ENCODE measurements at places on chromosomes 7 and 10.

GRCh38 chr10:115950320-115950719 is 322.7 kb downstream of the GFRA1 start:
- no peak for DNase-seq

DNA sequence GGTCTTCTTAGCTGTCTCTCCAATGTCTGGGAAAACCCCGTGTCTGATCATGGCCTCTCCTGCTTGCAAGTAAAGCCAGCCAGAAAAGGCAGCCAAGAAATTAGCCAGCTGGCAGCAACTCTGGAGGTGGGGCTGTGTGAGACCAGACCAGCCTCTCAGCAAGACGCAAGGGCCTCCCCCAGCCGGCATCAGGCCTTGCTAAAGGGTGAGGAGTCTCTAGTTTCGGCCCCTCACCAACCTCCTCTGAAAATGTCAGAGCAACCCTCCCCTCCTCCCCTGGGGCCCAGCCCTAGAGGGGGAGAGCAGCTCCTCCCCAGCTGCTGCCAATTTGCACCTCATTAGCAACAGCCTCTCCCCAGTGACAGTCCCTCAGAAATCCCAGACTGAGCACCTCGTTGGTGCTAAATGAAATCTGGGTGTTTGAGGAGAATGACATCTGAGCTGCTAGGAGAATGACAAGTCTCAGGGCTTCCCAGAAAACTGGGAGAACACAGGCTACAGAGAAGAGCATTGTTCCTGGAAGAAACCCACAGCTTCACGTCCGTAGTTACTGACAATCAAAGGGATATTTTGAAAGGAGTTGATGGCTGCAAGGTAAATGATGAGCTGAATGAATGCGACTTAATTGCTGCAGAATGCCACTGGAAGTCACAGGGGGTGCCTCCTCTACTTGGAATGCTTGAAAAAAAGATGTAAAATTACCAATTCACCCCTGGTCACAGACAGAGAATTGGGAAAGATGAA is 25.9 kb downstream of the DGKI start:
- no peak for DNase-seq

- no peak for DNase-seq
Observed at GRCh38 chr10:19194866-19195265, 146.3 kb downstream of the MALRD1 start.

GRCh38 chr7:85274454-85274853 is 87.6 kb upstream of the SEMA3D start:
- DNase-seq = no peak

DNA sequence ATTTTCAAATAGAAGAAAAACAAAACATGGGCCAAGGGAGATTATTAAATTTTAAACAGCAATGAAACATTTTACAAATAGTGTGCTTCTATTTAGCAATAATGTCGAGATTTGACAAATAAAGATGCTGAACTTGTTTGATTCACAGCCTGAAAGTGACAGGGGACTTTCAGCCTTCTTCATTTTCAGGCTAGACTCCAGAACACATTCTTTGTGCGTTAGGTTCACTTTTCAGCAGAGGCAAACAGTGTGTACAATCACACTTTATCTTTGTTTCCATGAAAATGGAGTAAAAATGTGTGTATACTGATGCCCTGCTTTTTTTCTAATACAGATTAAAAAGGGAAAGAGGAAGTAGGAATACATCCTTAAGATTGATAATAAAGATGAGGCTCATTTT is 35.6 kb downstream of the FAM171A1 start:
- no peak for DNase-seq

DNA sequence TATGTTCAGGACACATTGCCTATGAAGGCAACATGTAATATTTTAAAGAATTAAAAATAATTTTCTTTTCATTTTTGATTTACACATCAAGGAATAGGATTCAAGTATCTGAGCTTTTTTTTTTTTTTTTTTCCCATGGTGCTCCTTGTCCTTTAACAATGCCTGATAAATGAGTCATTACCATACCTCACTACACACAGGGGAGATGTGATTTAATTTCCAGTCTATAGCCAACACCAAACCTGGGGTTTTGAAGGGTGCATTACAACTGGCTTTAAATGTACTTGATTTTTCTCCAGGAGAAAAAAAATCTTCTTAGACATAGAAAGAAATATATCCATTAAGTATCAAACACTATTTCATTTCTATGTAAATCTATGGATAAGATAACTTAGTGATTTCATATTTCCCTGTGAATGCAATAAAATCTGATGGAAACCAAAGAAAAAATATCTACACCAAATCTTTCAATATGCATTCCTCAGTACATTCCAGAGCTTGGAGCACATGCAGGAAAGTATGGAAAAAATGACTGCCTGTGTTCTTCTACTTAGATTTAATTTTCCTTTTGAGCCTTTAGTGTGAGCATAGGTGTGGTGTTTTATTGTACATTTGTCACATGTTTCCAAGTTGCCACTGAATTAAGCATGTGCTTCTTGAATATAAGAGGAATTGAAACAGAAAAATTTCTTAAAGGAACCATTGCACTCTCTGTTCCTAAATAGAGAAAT is 204.8 kb upstream of the MEOX2 start:
- DNase-seq = no peak

DNA sequence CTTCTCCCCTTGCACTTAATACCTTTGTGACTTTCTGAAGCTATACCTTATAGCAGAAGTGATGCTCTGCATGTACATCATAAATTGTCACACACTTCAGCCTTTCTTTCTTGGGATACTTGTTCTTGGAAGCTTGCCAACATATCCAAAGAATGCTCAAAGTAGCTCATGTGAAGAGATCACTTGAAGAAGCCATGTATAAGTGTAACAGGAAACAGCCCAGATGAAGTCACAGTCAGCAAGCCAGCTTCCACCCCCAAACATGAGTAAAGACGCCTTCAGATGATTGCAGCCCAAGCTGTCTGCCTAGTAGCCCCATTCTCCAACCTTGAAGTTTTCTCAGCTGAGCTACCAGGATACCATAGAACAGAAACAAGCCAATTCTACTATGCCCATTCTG is 50.9 kb downstream of the DGKB start:
- DNase-seq = no peak

GRCh38 chr7:42224391-42225003 is 12.5 kb downstream of the GLI3 start:
- no peak for DNase-seq

DNA sequence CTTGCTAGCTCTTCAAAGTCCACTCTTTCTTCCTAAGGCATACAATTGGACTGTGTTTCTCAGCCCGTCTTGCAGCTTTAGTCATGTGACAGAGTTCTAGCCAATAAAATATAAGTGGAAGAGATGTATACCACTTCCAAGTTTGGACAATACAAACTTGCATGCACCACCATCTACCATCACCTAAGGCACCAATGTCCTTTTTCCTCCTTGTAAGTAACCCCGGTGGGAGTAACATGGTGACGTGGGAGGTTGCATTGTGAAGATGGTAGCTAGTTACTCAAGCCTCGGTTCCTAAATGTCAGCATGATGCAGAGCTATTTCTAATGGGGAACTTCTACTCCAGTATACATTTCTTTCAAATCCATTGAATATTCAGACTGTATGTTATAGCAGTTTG is 5.3 kb upstream of the CACNB2 start:
- no peak for DNase-seq

- DNase-seq = no peak
Observed at GRCh38 chr7:125848157-125848556, 918.5 kb upstream of the POT1 start.

- DNase-seq = no peak
Observed at GRCh38 chr10:77252380-77253146, 385.0 kb downstream of the KCNMA1 start.

DNA sequence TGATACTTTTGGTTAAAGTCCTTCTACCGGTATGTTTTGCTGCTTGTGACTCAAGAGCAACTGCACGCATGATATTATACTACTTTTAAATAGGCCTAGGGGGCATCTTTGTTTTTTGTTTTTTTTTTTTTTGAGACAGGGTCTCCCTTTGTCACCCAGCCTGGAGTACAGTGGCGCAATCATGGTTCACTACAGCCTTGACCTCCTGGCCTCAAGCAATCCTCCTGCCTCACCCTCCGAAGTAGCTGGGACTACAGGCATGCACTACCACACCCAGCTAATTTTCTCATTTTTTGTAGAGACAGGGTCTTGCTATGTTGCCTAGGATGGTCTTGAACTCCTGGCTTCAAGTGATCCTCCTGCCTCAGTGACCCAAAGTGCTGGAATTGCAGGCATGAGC is 80.2 kb downstream of the ZMYND11 start:
- DNase-seq = no peak

- no peak for DNase-seq
Observed at GRCh38 chr7:151687523-151688235, 168.0 kb upstream of the RHEB start.

All from stimulated activated CD8-positive, alpha-beta memory T cell treated with anti-CD3 and anti-CD28 coated beads, Interleukin-15, amount 100 ng/mL, for 24 hours (primary cell).